AG09309 (cell line): ENCODE measurements at places on chromosomes 4 and X.

DNA sequence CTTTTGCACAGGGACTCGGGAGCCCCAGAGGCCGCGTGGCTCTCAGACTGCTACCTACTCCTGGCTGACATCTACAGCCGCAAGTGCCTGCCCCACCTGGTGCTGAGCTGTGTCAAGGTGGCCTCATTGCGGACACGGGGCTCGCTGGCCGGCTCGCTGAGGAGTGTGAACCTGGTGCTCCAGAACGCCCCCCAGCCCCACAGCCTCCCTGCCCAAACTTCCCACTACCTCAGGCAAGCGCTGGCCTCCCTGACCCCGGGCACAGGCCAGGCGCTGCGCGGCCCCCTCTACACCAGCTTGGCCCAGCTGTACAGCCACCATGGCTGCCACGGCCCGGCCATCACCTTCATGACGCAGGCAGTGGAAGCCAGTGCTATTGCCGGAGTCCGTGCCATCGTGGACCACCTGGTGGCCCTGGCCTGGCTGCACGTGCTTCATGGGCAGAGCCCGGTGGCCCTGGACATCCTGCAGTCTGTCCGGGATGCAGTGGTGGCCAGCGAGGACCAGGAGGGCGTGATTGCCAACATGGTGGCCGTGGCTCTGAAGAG is 28.8 kb downstream of the SH3TC1 start:
- DNase-seq = no peak

DNA sequence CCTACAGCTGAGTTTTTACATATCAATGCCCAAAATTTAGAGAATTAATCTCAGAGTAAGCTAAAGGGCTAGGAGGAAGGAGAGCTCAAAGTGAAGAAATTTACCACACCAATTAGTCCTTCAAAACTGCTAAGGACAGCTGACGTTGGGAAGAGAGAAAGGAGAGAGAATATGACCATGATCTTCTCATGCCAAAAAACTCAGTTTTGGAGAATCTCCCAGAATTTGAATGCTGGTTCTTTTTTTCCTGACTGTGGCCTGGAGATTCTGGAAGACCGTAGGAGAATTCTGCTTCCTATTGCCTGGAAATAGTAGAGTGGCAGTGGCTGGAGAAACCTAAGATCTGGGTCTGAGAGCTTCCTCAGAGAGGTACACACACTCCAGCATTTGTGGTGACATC is 834.4 kb upstream of the SLIT2 start:
- no peak for DNase-seq

DNA sequence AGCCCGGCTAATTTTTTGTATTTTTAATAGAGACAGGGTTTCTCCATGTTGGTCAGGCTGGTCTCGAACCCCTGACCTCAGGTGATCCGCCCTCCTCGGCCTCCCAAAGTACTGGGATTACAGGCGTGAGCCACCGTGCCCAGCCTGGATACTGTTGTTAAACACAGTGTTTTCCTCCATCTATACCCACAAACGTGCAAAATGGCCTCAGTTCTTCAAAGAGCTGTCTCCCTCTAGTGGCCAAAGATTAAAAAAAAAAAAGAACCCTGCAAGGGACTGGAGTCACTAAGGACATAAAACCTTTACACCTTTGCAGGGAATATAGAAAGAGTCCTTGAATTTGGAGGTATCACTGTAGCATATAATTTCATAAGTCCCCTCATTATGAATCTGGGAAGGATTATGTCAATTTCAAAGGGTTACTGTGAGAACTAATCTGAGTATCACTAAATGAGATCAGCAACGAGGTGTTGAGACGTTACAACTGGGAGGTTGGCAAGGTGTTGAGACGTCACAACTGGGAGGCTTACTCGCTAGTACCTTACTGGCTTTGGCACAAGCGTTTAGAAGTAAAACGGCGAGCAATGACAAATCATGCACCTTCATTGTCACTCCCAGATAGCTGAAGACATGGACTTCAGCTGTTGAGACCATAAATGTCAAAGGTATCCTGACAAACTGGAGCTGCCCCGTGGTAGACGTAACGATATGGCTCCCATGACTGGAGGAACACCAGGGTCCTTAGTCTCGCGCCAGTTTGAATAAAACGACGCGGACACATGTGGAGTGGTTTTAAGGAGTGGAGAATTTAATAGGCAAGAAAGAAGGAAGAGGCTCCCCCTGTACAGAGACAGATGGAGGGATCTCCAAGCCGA is 33.4 kb upstream of the ENPP6 start:
- peak; percentile 11 for DNase-seq

GRCh38 chrX:135489542-135489941 is 30.9 kb upstream of the INTS6L start:
- DNase-seq = no peak

GRCh38 chr4:38275331-38276100 is 315.3 kb downstream of the PTTG2 start:
- no peak for DNase-seq

DNA sequence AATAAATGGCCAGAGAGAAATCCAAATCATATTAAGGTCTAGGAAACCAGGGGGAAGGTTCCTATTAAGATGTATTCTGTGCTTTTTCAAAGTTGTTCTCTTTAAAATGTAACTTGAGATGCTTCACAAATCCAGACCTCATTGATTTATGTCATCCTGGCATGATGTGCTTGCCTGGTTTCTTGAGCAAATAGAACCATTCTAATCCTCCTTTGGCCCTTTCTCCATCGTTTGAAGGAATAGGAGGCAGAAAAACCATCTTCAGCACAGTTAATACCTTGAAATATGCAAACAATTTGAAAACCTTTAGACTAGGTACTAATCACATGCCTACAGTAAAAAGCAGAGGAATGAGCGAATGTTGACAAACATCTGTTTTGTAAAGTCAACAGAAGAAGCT is 202.2 kb upstream of the CXorf66 start:
- DNase-seq = no peak

- DNase-seq = no peak
Observed at GRCh38 chrX:41722214-41722613, 1.8 kb upstream of the GPR82 start.

GRCh38 chr4:29046781-29047180 is 1673.4 kb upstream of the PCDH7 start:
- DNase-seq = peak; percentile 18

DNA sequence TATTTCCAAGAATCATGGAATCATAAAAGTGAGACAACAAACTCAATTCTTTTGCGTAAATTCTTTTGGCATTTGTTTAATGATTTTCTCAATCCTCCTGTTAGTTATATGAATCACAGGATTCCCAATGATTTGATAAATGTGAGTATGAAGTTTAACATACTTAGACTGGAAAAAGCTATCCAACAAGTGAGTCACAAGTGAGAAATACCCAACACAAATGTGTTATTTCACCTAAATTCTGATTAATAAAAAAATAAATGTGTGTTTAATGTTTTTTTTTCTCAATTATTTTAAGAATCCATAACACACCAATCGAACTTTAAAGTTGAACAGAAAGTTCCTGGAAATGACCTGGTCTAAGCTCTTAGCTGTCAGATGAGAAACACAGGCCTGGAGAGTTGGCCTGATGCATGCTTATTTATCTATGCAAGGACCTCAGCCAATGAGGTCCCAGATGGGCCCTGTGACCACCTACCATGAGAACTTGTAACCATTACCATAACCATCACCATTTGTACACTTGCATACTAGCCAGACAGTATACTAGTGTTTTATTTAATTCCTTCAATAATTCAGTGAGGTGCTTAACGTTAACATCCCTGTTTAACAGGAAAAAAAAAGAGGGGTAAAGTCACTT is 386.7 kb downstream of the SPRY1 start:
- peak; percentile 28 for DNase-seq

DNA sequence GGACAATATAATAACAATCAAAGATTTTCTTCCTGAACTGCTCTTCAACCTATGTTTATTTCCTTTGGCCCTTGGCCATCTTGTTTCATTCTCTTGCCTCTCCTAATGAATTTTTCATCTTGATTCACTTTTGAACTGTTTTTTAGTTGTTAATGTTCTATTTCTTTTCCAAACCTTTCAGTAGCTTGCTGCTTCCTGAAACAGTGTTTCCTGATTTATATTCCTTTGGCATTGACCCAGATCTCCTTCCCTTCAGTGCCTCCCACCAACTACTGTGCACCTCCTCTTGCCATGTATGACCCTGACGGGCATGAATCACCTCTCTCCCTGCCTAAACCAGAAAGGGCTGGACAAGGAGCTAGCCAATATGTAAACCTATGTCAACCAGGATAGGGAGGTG is 25.6 kb upstream of the SPP1 start:
- no peak for DNase-seq

GRCh38 chr4:73740353-73740778 is at the start of gene CXCL8:
TSS of gene CXCL8 (plus strand) at chr4:73740569. CDS start at chr4:73740659, 90 bp downstream.
- peak; percentile 44 for DNase-seq

- DNase-seq = peak; percentile 69
Observed at GRCh38 chrX:110383414-110383813, 24.8 kb downstream of the RTL9 start.

GRCh38 chr4:152166567-152166966 is 369.3 kb downstream of the FBXW7 start:
- no peak for DNase-seq

- DNase-seq = no peak
Observed at GRCh38 chrX:53441531-53442321, 7.6 kb upstream of the HSD17B10 start.

GRCh38 chr4:151324124-151324751 is 1.2 kb downstream of the SH3D19 start:
- no peak for DNase-seq

DNA sequence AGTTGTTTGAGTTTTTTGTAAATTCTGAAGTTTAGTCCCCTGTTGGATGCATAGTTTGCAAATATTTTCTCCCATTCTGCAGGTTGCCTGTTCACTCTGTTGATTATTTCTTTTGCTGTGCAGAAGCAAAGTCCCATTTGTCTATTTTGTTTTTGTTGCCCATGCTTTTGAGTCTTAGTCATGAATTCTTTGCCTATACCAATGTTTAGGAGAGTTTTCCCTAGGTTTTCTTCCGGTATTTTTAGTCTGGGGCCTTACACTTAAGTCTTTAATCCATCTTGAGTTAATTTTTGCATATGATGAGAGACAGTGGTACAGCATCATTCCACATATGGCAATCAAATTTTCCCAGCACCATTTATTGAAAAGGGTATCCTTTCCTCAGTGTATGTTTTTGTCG is 405.8 kb upstream of the RPS6KA3 start:
- DNase-seq = no peak

GRCh38 chr4:1152290-1152689 is 20.1 kb downstream of the SPON2 start:
- DNase-seq = no peak

DNA sequence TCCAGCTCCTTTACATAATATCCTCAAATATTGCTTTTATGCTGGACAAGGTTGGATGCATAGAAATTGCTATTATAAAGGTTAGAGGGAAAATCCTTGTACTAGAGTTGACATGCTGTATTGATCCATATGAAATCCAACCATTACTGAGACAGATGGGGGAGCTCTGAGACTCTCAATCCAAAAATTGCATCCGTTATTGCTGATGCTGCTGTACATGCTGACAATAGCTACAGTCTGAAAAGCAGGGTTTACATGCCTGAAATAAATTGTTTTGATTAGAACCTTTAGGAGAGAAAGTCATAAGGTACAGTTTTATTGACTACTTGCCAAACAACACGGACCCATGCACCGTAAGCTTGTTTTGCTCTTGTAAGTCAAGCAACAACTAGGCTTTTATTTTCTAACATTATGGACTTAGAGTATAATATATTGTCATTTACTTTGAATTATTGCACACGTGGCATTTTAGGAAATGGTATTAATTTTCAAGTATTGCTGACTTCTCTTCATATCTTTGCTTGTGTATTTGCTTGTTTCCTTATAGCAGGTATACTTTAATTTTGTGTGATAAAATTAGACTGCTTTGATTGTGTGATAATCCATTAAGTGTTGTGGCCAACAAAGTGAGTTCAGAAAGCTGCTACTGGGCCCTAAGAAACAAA is 1365.2 kb downstream of the STIM2 start:
- no peak for DNase-seq

DNA sequence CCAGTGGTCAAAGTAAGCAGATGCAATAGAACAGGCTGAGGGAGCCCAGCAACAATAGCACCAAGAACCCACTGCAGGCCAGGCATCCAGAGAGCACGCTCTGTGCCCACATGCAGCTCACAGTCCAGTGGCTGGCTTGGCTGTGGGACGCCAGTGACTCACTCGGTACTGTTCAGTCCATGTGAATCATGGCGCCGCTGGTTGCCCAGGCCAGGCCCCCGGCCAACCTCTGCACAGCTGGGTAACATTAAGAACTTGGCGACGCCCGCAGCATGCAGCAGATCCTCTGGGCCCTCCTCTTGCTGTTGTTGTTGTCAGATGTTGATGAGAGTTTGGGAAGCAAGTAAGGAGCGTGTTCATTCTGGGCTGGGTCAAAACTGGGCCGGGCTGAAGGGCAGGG is 60.5 kb downstream of the MSX1 start:
- no peak for DNase-seq

GRCh38 chr4:55636656-55636999 is 530 bp upstream of the NMU start:
- DNase-seq = no peak

GRCh38 chrX:12327836-12328235 is 189.6 kb downstream of the FRMPD4 start:
- no peak for DNase-seq

DNA sequence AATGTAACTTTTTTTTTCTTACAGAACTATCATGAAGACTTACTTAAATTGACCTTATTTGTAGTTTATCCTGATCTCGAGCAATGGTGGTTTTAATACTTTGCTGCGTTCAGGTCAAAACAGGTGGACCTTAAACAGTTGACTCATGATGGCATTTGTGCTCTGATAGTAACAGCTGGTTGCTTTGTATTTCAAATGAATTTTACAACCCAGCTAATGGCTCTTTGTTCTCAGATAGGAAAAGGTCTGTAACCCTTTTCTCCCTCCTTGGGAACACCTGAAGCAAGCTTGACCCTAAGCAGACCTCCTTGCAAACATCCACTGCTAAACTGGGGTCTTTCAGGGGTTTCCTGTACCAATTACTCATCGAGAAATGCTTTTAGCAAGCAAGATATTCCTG is 79.2 kb downstream of the F11 start:
- DNase-seq = no peak

- DNase-seq = no peak
Observed at GRCh38 chr4:77581724-77582123, 23.9 kb upstream of the CXCL13 start.

GRCh38 chr4:119296356-119296755 is 25.6 kb downstream of the FABP2 start:
- DNase-seq = no peak

DNA sequence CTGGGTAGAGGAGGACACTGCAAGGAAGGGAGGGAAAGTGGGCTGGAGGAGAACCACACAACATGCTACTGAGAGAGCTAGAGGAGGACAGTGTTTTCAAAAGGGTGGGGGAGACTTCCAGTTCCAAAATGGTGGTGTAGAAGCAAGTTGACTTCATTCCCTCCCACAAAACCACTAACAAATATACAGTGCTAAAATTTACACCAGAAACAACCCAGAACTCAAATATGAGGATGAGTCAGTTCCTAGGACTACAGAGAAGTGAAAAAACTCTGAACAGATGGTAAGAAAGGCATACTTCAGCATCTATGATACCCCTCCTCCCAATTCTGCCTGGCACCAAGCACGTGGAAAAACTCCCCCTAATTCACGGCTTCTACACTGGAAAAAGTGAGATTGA is 9.8 kb downstream of the AADAT start:
- no peak for DNase-seq
